ENCODE measurements at places on chromosomes 7 and 10.

DNA sequence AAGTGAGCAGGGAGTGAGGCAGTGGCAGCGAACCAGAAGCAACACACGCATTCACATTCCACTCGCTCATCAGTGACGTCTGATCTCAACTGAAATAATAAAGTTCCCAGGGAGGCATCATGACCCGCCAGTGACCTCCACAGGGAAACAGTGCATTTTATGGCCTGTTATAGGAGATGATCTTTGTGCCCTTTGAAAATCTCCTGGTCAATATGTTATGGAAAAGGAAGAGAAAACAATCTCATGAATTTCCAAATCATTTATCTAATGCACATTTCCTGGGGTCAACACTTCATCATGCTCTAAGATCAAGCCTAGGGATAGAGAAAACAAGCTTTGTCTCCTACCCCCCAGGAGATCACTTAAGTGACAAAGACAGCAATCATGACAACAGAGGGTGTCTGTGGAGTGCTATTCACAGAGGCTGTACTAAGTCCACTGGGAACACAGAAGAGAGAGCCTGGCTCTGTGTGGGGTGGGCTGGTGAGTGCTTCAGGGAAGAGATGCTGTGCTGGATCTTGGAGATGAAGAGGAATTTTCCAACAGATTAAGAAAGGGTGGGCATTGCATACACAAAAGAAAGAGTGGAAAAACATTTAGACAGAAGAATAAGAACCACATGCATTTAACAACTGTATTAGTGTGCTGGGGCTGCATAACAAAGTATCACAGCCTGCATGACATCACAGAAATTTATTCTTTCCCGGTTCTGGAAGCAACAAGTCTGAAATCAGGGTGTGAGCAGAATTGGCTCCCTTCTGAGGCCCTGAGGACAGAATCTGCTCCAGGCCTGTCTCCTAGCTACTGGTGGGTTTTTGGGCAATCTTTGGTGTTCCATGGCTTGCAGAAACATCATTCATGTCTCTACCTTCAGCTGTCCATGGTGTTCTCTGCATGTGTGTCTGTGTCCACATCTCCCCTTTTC, 613.9 kb upstream of the IGFBP3 start:
- DNase-seq: no peak

- no peak for DNase-seq
These were observed 97.3 kb upstream of the CTBP2 start for GRCh38 chr10:125257521-125258108.

DNA sequence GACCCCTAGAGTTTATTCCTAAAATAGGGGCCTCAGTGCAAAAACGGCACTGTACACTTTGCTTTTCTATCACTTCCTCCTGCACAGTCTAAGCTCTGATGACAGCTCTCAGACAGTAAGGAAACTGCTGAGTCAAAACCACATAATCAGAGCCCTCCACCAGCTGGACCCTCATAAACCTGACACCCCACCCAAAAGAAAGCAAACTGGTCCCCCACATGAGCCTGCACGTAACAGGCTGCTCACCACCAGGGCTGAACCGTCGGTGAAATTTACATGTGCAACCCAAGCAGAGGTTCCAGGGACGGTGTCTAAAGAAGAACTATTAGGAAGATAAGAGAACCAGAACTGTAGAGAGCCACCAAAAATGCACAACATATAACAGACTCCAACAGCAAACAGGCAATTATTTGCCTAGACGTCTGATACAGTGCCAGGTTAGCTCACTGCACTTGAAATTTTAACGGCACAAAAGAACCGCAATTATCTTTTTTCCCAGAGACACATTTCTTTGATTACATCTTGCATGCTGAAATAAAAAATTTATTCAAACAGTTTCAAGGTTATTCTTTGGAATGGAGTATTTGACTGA, 19.6 kb downstream of the SGMS1 start:
- DNase-seq: no peak

- DNase-seq: no peak
These were observed 148.0 kb downstream of the ZNF33B start for GRCh38 chr10:42490368-42490767.

DNA sequence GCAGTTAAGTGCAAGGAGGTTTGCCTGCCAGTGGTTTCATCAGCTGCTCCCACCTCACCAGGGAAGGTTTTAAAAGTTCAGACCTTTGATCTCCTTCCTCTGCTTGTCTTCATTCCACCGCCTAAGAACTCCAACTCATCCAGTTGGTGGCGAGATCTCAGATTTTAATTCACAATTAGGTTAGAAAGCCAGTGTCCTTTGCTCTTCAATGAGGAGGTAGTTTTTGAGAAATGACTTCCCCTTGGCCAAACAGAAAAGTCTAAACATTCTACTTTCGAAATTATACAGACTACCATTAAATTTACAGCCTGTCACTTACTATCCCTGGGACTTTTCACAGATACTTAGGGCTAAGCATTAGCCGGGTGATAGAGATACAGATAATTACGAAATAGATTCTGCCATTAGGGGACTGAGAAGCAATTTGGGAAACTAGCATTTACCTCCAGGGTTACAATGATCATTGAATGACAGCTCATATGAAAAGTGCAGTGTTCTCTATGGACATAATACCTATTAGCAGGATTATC, 513.4 kb upstream of the GHITM start:
- DNase-seq: no peak

DNA sequence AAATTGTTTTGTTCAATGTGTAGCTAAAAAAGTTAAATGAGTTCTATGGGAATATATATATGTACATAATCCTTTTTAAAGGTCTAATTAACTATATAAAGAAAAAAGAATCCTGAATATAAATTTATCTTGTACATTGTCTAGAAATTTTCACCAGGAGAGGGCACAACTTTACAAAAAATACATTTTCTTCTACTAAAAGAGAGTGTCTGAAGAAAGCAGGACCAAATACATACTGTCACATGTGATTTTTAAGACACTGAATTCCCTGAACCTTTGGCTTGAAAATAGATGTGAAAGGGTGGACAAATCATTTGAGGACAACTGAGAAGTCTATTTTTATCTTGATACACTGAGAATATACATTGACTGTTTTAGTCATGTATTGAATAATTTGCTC, 204.3 kb downstream of the DGKB start:
- no peak for DNase-seq

DNA sequence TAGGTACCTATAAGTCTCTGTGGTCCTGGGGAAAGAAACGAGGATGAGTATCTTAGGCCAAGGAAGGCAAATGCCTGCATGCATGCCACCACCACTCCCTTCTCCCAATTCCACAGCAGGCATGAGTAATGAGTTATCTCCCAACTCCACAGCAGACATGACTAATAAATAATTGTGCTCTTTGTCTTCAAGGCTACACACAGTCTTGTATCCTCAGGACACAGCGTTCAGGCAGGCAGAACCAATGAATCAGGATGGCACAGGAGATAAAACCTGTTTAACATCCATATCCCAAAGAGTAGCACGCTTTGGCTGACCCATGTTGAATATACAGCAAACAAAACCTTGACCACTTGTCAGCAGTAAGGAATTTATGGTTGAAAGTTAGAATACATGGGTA, 229.7 kb upstream of the NFE2L3 start:
- DNase-seq: no peak

DNA sequence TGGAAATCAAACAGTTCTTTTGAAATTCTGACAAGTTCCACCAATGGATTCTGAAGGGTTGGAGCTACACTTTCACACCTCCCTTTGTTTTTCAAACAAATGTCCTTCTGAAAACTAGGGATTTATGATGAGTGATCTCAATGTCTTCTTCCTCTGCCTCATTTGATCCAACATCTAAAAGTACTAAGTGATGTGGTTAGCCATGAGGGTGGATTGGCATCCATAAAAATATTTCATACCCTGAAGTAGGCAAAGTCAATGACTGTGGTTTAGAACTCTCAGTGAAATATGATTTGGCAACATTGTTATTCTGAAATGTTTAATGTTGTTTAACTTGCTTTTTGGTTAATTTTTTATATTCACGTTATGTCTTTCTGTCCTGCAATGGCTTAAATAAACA, 136.9 kb downstream of the MBL2 start:
- no peak for DNase-seq

DNA sequence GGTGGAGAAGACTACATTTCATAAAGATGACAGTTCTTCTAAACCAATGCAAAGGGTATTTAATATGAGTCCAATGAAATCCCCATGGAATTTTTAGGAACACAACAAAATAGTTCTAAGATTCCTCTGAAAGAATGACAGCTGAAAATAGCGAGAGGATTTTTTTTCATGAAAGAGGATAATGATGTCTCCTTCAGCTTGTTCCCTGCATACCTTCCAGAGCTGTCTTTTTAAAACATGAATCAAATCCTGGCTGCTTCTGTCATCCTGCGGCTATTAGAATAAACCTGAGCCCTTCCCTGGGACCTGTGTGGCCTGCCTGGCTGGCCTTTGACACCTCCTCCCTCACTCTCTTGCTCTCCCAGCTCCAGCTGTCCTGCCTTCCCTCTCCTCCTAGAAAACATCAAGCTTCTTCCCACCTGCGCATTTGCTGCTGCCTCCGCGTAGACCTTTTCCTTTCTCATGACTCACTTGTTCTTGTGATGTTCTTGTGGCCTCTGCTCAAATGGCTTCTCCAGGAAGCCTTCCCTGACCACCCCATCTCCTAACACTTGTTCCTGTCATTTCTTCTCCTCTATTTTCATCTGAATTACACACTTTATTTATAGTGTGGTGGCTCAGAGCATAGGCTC, 57.4 kb downstream of the EEPD1 start:
- no peak for DNase-seq

- DNase-seq: no peak
These were observed 59.8 kb downstream of the NKX6-2 start for GRCh38 chr10:132726194-132726593.

GRCh38 chr10:521261-522250, 167.9 kb downstream of the DIP2C start:
- DNase-seq: no peak

- DNase-seq: no peak
These were observed 149.2 kb downstream of the REEP3 start for GRCh38 chr10:63670291-63670898.

DNA sequence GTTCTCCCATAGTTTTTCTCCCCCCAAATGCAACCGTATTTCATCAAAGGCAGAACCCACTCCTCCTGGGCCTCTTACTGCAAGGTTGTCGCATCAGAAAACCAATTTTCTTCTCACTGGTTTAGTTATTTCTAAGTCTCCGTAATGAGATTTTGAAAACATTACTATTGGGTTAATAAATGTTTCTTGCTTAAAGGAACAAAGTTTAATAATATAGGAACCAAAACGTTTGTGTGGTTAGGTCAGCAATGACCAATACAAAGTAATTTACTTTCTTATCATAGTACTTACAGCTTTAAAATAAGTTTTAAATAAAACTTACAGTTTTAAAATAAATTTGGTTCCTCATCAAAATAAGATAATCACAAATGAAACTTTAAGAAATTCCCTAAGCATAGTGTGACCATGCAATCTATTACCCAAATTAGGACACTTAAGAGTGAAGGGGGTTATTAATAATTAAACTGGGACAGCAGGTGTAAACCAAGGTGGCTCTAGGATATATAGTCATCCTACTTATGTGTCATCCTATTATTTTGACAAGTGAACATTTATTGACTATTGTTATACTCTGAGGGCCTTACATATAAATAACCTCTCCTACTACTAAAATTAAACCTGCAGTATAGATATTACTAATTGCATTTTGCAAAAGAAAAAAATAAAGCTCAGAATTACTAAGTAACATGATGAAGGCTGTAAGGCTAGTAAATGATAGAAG, 415.4 kb upstream of the LRRN3 start:
- no peak for DNase-seq

- DNase-seq: no peak
These were observed 233.6 kb upstream of the PPP1R3A start for GRCh38 chr7:114152314-114152938.

DNA sequence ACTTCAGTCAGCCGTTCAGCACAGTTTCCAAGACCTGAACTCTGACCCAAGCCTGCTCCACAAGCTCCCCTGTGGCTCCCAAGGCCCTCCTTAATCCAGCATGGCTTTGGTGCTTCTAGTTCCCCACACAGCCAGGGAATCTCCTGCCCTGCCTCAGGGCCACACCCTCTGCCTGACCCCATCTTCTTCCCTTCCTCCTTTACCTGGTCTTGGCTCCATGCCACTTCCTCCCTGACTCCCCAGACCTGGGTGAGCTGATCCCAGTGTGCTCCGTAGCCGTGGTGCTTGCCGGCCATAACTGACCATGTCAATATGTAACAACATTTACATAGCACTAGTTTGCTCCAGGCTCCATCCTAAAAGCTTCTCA, 20.0 kb downstream of the TMEM273 start:
- no peak for DNase-seq

GRCh38 chr7:50505553-50506210, 55.5 kb upstream of the FIGNL1 start:
- DNase-seq: no peak

DNA sequence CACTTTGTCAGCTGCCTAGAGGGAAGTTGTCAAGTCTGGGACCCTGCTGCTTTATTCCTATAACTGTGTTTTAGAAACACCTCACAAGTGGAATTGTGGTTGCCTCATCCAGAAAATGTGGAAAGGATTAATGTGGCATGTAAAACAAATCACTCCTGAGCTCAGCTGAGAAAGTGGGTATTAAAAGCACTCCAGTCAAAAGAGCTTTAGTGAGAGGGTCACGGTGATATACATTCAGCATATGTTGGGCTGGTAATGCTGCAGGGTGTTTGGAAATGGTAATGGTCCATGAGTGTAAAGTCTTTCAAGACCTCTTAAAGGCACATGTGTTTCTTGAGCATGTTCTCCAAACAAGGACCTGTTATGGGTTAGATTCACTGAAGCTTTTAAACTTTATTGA, 318.2 kb upstream of the MEOX2 start:
- no peak for DNase-seq

GRCh38 chr10:112246-112645, 23.0 kb upstream of the ZMYND11 start:
- DNase-seq: no peak

- DNase-seq: no peak
These were observed 196.1 kb downstream of the NXPH1 start for GRCh38 chr7:8629504-8629903.

DNA sequence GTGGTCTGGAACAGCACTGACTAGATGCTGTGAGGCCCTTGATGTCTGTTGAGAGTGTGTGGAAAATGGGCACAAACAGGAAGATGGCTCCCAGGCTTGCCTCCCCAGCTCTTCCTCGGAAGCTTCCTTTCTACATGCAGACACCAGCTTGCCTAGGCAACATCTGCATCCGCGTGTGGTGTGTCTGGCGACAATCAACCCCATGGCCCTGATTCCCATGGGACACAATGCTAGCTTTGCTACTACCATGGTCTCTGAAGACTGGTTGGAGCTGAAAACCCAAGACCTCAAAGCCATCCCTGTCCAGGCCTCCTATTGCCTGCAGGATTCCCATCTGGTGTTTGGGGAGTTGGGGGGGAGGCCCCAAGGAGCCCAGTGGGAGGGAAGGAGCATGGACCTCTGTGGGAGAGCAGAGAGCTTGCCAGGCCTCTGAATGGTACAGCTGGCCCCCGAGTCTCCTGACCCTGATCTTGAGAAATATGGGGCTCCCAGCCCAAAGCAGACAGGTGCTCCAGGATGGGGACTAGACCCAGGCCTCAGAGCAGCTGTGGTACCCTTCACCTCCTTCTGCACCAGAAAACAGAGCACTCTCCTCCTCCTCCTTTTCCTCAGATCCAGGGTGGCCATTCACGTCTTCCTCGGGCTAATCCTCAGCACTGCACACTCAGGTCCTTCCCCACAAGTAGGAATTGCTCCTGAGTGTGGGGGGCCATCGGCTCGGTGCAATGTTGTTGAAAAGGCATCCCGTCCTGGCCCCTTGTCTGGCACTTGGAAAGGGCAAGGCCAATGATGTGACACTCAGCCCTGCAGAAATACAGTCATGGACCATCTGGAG, 57.6 kb downstream of the ARHGAP22 start:
- no peak for DNase-seq

Measured in effector CD4-positive, alpha-beta T cell (primary cell).